ENCODE measurements at places on chromosomes 5 and 9.

DNA sequence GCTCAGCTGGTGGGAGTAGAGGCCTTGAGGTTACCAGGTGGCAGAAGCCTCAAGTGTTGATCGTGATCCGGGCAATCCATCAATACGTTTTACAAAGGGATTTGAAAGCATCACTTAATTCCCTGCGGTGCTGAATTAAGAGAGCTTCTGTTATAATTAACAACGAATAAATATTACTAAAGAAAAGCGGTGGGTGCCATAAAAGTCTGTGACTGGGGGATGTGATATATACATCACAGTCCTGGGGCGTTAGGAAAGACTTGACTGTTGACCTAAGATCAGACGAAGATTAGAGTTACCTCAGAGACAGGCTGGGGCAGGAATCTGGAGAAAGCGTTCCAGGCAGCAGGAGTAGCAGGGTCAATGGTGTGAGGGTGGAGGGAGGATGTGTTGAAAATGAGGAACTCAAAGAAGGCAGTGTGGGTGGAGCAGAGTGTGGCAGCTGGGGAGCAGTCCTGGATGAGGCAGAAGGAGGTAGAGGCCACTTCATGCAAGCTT lies 6.7 kb upstream of the C5orf63 start:
- no peak for DNase-seq

- DNase-seq = no peak
Measured at GRCh38 chr5:95029569-95030366, 255.1 kb downstream of the MCTP1 start.

- DNase-seq = no peak
Measured at GRCh38 chr5:57492632-57493031, 10.0 kb upstream of the ACTBL2 start.

DNA sequence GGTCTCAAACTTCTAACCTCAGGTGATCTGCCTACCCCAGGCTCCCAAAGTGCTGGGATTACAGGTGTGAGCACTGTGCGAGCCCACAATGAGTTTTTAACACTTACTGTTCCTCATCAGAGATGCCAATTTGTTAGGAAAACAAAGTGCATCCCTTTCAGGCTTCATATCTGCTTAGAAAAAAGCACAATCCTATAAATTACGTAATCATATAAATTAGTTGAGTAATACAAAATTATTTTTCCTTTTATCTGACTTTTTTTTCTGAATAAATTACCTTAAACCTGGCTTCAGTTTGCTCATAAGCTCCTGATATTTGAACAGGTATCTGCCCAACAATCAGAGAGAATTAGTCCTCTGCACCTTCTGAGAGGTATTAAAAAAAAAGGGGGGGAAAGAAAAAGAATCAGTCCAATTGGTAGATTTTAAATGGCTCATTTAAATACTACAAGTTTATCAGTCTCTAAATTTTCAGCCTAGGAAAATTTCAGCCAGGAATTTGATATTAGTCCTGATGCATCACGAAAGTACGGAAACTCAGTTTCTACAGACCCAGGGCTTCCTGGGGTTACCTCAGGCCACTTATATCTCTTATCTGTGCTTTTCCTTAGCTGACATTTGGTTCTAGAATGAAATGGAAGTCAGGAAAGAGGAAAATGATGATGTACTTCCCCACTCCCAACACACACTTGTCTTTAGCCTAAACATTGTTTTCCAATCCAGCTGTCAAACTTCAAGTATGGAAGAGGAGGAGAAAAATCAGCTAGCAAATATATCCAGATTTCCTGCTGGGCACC lies 26.8 kb downstream of the ITGA1 start:
- no peak for DNase-seq

DNA sequence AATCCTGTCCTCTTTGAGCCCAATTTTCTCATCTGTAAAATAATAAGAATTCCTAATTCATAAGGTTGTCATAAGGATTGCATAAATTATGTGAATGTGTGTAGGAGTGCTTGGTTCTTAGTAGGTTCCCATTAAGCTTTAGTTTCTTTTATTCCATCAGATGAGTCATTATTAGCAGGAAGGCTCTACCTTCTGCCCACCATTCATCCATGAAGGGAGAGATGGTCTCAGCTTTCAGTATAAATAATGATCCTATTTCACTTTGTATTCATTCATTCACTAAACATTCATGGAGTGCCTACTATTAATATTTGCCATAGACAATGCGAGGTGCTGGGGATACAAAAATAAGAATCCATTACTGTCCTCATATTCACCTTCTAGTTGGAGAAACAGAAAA lies 3.0 kb downstream of the CMYA5 start:
- DNase-seq = no peak

GRCh38 chr9:113219969-113220368 lies 1.1 kb downstream of the FKBP15 start:
- peak; percentile 68 for DNase-seq
